Fibroblast of villous mesenchyme (primary cell): ENCODE measurements at places on chromosomes 4 and X. TPM values are rescaled to one million over a fixed set of nuclear protein-coding genes. Genes with fewer than 3 reads are reported as not detected.

DNA sequence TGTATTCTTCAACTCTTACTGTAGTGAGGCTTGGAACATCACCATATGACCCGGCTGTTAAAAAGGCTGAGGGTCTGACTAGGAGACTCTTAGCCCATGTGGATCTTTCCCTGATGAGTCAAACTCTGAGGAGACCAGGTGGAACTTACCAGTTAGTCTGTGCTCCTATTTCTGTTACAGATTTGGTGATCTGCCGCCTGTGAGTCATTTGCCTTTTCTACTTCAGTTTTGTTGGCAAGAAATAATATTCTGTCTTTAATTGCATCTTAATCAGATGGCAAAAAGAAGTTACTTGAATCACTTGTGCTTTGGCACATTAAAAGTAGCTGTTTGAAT is 48.4 kb downstream of the MTM1 start:
- DNase-seq, result no peak

The SLC10A4 gene
- under 0.01 TPM in 1 of 2 replicates, not detected in the other for total RNA-seq

GRCh38 chr4:59805176-59805575 is 1395.0 kb upstream of the ADGRL3 start:
- DNase-seq, result no peak

DNA sequence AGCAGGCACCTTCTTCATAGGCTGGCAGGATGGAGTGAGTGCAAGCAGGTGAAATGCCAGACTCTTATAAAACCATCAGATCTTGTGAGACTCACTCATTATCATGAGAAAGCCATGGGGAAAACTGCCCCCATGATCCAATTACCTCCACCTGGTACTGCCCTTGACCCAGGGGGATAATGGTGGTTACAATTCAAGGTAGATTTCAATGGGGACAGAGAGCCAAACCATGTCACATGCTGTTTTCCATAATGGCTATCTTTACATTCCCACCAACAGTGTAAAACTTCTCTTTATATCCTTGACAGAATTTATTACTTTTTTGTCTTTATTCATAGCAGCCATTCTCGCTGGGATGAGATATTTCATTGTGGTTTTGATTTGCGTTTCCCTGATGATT is 663.0 kb upstream of the AGA start:
- DNase-seq, result no peak

The PCYT1B gene
- 0.64 and 0.86 TPM in 2 replicates for total RNA-seq
